Frontal cortex (tissue), 4 donors: ENCODE measurements at places on chromosomes 3 and 15. TPM values are rescaled to one million over a fixed set of nuclear protein-coding genes. Genes with fewer than 3 reads are reported as not detected.

Gene ERC2
- 77.9 TPM for total RNA-seq

Gene SLC6A1
- 52.2 TPM for total RNA-seq

Gene RARRES1
- 4.5 TPM for total RNA-seq

Gene CDHR4
- not detected for total RNA-seq

Gene ARIH1
- 31.4 TPM for total RNA-seq

Gene RBP2
- total RNA-seq: not detected

Gene IMPG2
- 3.3 TPM for total RNA-seq

Gene CLDN1
- 4.1 TPM for total RNA-seq

Gene ATP13A5
- 0.41 TPM for total RNA-seq

Gene SKOR1
- 0.41 TPM for total RNA-seq

Gene LRRN1
- 24.9 TPM for total RNA-seq

Gene RTP3
- total RNA-seq: not detected

Gene ECE2
- total RNA-seq: 3.7 TPM

Gene TUSC7
- total RNA-seq: not detected

Gene ANKRD34C
- total RNA-seq: under 0.01 TPM

Gene GUCA1C
- total RNA-seq: not detected

Gene SOX14
- not detected for total RNA-seq

Gene LYZL4
- not detected for total RNA-seq

Gene PCOLCE2
- 6.9 TPM for total RNA-seq

Gene ACP3
- total RNA-seq: not detected

Gene AGBL1
- 1.2 TPM for total RNA-seq

Gene RLBP1
- total RNA-seq: 3.3 TPM

Gene ZNF592
- 4.5 TPM for total RNA-seq

Gene FNDC3B
- total RNA-seq: 14.7 TPM

Gene MESP2
- not detected for total RNA-seq

Gene ISLR2
- total RNA-seq: 113 TPM

Gene LDHAL6B
- not detected for total RNA-seq

Gene FBXW12
- 1.6 TPM for total RNA-seq
